ENCODE measurements at places on chromosomes 16 and 17.

DNA sequence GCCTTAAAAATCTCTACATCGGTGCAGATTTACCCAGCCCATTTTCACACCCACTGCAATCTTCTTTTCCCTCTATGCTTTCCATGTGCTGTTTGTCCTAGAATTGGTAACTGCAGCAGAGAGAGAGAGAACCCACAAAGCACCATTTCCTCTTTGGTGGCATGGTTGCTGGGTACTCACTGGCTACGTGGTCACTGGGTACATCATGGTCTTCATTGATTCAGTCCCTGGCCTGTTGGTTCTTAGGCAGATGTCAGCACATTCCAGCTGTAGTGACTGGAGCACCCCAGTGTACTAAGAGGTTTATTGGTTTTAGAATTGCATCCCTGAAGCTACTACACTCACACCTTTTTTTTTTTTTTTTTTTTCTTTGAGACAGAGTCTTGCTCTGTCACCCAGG is 156.1 kb upstream of the CACNG5 start:
- no peak for DNase-seq

GRCh38 chr17:37043201-37043600 is 94.4 kb downstream of the AATF start:
- DNase-seq: no peak

- no peak for DNase-seq
Measured at GRCh38 chr17:76982408-76983074, 114.3 kb downstream of the MGAT5B start.

GRCh38 chr16:82488460-82488859 is 138.3 kb upstream of the CDH13 start:
- DNase-seq: no peak
